Activated T-cell treated with anti-CD3 and anti-CD28 coated beads for 24 hours (primary cell): ENCODE measurements at places on chromosomes 7 and 10.

GRCh38 chr7:88795553-88795952, at the start of gene TEX47:
Gene TEX47, minus strand, starts transcription at chr7:88795737. Its CDS starts 795 bp downstream, at chr7:88794942.
- no peak for DNase-seq

- no peak for DNase-seq
Observed at GRCh38 chr7:43328336-43328735, 215.9 kb downstream of the HECW1 start.

- no peak for DNase-seq
Observed at GRCh38 chr10:527416-527815, 162.1 kb downstream of the DIP2C start.

DNA sequence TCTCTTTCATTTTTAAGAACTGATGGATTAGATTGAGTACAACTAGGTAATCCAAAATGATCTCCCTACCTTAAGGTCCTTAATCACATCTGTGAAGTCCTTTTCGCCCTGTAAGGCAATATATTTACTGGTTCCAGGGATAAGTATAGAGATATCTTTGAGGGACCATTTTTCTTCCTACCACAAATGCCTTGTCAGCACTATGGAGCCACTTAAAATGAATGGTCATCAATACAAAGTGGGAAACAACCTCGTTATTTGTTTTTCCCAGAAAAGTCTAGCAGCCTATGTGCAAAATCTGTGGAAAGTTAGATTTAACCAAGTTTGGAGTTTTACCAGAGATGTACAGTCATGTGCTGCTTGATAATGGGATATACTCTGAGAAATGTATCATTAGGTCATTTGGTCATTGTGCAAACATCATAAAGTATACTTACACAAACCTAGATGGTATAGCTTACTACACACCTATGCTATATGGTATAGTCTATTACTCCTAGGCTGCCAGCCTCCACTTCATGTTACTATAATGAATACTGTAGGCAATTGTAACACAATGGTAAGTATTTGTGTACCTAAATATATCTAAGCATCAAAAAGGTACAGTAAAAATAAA, 366.2 kb upstream of the TMEM229A start:
- no peak for DNase-seq

GRCh38 chr10:13730956-13731355, 144.2 kb downstream of the PRPF18 start:
- DNase-seq: no peak

DNA sequence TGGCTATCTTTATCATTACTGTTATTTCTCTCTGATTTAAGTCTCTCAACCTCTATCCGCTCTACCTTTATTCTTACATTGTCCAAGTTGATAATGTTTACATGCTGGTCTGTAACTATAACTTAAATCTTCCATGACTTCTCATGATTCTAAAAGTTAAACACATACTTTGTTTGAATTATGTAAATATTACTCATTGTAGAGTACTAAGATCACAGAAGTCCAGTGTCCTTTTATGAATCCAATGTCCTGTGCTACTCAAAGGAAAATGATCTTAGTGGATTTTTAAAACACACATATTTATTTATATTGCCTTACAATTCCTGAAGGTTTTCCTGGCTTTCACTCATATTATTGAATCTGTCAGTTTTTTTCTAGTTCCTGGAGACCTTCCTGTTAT, 70.9 kb downstream of the BBS9 start:
- no peak for DNase-seq

DNA sequence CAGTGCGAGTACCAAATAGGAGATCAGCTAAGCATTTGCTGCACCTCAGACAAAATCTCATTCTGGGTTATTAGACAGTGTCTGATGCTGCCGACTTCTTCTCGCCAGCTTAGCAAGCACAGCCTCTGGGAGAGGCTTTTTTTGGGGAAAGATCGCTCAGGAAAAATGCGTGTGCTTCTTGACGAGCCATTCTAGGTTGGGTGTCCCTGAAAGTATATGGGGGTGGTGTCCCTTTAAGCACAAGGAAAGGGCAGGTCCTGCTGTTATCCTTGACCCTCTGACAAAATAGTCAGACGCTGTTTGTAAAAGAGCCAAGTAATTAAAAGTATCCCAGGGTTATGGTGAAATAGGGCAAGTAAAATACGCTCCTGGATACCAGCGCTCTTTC, 540.1 kb upstream of the FZD8 start:
- no peak for DNase-seq

DNA sequence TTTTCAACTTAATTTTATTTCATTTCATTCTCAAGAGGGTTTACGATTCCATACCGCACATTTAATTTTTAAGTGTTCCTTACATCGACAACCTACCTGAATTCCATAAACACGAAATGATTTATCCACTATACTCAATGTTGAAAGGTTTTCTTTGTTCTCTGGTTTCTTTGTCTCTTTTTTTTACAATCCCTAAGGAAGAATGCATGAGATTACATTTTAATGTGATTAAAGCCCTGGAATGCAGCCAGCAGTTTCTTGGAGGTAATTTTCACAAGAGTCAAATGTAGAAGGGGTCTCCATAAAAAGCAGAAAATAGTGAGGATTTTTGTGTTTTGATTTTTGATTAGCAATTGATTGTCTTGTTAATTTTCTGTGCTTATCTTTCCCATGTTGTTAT, 59.2 kb upstream of the ADCY1 start:
- no peak for DNase-seq

DNA sequence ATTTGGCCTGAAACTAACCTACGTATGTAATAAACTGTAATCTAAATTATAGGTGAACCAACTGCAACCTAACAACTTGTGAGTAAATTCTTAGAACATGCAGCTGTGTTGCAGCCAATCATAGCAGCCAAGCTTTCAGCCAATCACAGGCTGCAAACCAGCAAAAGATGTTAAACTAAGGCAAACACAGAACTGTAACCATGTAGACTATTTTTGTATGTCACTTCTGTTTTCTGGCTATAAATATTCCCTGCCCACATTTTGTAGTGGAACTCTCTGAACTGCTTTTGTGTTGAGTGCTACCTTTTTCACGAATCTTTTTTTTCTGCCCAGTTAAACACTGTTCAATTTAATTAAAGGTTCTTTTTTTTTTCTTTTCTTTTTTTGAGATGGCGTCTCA, 28.2 kb upstream of the ZPBP start:
- no peak for DNase-seq

- DNase-seq: no peak
Observed at GRCh38 chr7:14751461-14751860, 151.1 kb downstream of the DGKB start.

- no peak for DNase-seq
Observed at GRCh38 chr7:80134115-80134535, 506 bp upstream of the GNAI1 start.

DNA sequence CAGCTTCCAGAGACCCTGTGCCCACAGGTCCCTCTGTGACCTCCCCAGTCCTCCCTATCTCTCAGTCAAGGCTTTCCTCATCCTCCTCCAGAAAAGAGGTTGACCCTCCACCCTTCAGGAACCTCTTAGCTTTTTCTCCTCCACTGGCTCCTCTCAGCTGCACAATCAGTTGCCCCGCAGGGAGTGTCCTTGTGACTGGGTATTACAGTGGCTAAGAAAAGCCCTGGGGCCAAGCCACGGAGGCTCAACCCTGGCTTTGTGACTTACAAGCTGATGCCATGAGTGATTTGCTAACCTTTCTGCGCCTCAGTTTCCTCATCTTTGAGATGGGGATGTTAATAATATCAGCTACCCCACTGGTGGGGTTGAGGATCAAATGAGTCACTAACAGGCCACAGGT, 66.4 kb upstream of the ZMIZ1 start:
- DNase-seq: no peak

GRCh38 chr10:43208147-43209073, 58.5 kb downstream of the RASGEF1A start:
- no peak for DNase-seq

DNA sequence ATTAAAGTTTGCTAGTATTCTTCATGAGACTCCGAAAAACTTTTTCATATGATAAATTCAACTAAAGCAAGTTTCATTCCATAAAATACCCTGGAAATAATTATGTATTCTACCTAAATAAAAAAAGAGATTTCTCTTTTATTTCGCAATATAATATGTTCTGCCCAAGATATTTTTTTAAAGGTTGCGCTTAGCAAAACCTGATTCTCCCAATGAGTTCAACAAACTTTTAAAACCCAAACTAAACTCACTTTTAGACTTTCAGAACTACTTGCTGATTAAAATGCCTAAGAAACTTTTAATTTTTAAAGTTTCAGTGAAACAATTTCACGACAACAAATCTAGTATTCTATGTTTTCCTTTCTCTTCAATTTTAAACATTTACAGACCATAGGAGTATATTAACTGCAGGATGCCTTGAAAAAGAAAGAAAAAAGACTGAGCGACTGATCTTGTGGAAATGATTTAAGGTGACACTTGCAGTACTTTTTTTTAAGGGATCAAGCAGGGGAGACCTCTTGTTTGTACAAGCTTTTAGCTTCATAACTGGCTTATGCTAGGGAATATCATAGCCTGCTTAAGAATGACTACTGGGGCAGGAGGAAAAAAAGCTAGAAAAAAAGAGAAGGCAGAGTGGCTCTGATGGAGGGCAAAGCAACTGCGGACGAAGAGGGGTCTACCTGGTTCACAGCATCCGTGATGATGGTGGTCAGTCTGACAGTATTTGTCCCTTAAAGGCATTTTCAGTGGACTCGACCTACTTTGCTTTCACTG, 1.5 kb downstream of the ZNF800 start:
- DNase-seq: no peak

DNA sequence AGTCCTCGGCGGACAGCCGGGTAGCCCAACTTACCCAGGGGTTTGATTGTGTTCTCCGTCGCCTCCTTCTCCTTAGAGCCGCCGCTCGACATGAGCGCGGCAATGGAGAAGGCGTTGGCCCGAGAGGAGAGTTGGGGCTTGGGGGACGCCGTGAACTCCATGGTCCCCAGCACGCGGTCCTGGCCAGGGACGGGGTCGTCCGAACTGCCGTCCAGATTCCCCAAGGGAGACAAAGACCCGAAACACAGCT, 515 bp downstream of the TBX20 start:
- DNase-seq: no peak

- peak; percentile 53 for DNase-seq
Observed at GRCh38 chr7:111083413-111083812, 7.5 kb upstream of the LRRN3 start.

GRCh38 chr10:116868722-116869121, 19.4 kb downstream of the ENO4 start:
- no peak for DNase-seq

DNA sequence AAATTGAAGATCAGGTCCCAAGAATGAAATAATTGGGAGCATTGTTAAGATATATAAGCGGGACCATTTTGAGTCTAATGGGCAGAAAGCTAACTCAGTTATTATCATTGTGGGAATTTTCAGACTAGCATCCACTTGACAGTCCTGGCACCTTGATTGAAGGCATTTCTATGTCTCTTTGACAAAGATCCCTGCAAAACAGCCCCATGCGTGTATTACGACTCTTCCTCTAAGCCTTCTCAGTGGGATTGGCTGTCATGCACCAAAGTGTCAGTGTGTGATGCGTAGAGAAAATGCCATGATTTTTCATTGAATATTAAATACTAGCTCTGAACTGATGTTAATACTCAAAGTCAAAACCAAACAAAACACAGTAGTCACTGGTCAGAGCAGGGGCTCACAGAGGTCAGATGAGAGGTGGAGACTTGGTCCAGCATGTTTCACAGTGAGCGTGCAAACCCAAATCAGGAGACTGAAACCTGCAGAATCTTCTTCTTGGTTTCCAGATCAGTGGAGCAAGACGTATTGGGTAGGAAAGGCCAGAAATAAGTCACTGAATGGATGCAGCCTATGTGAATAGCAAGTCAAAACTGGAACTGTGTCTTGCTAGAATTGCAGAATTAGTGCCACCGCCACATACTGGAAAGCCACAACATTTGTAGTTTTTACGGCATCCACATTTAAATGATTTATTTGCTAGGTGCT, 303.6 kb upstream of the AKR1E2 start:
- DNase-seq: no peak

DNA sequence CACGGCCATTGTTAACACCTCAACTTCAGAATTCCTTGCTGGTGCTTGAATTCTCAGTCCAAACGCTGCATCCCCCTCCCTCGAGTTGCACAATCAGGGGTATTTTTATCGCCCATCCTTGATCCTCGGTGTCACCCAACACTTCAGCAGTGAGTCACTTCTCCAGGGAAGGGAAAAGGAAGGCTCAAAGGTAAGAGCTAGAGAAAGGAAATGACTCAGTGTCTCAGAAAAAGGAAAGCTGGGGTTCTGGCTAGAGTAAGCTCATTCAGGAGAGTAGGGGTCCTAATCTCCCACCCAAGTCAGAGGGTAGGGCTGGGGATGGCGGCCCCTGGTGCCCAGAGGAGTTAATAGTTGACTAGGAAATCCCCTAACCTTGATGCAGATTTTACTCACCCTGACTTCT, 39.8 kb upstream of the TRIM8 start:
- no peak for DNase-seq

DNA sequence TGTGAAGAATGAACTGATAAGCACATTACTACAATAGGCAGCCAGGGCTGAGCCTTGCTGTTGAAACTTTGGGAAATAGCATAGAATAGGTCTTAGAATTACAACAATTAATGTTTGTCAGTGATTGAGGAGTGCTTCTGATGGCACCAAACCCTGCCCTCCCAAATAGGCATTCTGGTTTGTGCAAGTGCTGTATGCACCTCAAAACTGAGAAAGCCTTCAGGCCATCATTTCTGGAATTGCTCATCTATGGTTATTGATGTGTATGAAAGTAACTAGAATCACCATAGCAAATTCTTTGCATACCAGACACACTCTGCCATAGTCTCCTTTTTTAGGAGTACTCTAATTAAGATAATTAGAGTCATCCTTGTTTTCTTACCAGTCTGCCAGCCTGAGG, 585.0 kb upstream of the MBL2 start:
- no peak for DNase-seq

DNA sequence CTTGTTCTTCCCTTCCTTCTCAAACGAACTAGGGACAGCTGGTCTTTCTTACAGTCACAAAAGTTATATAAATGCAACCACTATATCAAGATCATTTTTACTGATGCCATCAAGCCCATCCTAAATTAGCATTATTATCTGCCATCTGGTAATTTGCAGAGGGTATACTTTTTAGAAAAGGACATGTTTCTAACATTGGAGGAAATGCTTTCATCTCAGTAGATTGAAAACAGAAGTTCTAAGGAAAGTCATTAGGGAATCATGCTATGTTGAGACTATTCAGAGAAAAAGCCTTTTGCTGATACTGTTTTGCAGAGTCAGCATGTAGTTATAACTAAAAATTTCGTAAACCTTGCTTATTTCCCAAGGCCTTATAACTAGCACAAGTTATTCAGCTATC, 146.7 kb downstream of the WNT2 start:
- no peak for DNase-seq

DNA sequence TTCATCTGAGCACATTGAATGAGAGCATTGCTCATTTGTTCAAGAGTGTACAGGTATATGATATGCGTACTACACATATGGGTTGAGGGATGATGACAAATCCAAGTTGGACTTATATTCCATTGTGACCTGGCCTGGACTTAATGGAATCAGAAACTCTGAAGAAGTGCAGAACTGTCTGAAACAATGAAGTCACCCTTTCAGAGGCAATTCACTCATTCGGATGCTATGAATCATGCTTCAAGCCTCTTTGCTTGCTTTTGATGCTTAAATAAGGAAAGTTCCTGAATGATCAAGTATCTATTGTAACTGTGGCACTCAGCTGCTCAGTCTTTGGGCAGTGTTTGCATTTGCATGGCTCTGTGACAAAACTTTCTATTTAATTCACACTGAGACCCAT, 93.4 kb downstream of the ZNF365 start:
- no peak for DNase-seq

GRCh38 chr7:158642149-158642548, 54.5 kb upstream of the PTPRN2 start:
- DNase-seq: no peak
